NCI-H187 treated with DMSO at 0.1 percent for 48 hours (cell line): ENCODE measurements at places on chromosomes 1 and 21.

GRCh38 chr1:233022246-233022645, 71.8 kb downstream of the NTPCR start:
- DNase-seq: no peak

GRCh38 chr21:29053011-29053553, 20.4 kb downstream of the CCT8 start:
- peak; percentile 9 for DNase-seq

DNA sequence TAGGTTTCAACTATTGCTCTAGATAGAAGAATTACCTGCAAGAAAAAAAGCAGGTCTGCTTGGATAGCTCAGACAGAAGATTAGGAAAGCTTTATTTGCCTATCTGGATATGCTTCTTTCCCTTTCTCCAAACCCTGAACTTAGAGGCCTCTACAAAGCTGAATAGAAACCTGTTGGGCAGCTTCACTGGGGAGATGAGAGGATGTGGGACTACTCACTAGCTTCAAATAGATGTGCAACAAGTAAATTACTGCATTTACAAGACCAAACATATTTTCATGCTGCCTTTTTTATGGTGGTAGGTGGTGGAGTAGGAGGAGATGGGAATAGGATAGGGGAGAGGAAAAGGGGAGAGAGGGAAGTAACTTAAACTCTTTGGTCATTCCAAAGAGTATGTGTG, 6.4 kb downstream of the CLCA2 start:
- no peak for DNase-seq

GRCh38 chr1:227066999-227067398, 126.9 kb downstream of the COQ8A start:
- no peak for DNase-seq

GRCh38 chr21:17507591-17507990, 5.3 kb upstream of the CXADR start:
- DNase-seq: no peak

- DNase-seq: no peak
Measured at GRCh38 chr1:155079210-155079486, 511 bp downstream of the EFNA3 start.

DNA sequence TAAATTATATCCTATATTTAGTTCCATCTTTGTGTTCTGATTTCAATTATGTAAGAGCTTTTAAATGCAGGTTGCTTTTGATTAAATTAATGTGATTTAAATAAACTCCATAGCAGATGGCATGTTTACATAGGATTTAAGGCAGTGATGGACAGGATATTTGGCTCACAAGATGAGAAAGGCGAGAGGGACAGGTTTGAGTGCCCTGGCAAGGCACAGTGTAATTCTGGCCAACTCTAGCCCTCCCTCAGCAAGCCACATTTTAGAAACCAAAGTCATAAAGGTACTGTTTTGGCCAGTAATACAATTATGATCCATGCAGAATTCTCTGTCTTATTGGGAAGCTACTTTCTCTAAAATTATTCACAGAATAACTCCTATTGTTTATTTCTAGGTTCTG, 50.6 kb upstream of the C1orf146 start:
- no peak for DNase-seq

- no peak for DNase-seq
Measured at GRCh38 chr1:161207173-161207572, 5.0 kb downstream of the NDUFS2 start.

DNA sequence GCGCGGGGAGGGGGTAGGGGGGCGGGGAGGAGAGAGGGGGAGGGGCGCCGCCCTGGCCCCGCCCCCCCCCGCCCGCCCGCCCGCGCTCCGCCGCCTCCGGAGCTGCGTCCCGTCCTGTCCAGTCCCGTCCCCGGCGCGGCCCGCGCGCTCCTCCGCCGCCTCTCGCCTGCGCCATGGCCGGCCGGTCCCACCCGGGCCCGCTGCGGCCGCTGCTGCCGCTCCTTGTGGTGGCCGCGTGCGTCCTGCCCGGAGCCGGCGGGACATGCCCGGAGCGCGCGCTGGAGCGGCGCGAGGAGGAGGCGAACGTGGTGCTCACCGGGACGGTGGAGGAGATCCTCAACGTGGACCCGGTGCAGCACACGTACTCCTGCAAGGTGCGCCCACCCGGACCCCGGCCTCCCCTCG, at the start of gene AGRN:
Gene AGRN, plus strand, starts transcription at position 121 of the 405 bp plus-strand sequence. Its CDS starts 53 bp downstream, at position 174.
- DNase-seq: no peak

DNA sequence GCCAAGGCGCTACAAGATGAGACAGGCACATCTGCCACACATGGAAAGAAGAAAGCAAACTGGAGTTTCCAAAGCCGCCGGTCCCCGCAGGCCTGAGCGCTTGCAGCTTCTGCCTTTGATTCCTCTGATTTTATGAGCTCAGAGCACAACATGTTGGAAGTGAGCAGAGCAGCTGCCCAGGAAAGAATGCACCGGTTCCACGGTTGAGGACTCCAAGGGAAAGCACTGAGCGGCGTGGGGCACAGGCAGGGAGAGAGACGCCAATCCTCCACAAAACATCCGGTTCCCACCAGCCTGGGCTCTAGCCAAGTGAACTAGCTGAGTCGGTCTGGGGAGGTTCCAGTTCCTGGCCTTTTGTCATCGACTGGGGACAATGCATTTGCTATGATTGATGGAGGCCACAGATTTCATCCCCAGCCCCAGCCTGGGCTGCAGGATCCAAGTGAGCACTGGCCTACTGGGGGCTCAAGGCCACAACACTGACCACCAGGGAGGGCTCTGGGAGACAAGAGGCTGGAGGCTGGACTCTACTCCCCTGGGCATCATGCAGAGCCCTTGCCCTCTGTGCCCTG, 253.1 kb upstream of the IRF2BP2 start:
- DNase-seq: no peak

- no peak for DNase-seq
Measured at GRCh38 chr1:172663732-172664131, 4.8 kb downstream of the FASLG start.

DNA sequence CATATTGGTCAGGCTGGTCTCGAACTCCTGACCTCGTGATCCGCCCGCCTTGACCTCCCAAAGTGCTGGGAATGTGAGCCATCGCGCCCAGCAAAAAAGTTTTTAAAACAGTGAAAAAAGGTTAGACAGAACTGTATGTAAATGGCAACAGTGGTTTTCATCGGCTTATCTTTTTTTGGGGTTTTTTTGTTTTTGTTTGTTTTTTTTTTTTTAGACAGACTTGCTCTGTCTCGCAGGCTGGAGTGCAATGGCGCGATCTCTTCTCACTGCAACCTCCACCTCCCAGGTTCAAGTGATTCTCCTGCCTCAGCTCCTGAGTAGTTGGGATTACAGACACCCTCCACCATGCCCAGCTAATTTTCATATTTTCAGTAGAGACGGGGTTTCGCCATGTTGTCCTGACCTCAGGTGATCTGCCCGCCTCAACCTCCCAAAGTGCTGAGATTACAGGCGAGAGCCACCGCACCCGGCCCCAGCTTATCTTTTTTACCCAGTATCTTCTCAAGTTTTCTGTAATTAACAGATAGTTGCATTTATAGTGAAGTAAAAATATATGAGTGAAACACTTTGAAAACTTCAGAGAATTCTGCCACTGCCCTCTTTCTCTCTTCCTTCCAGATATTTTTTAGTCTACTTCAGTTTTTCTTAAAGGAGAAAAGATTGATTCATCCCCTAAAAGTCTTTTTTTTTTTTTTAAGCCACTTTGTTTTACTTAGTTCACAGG, 13.1 kb downstream of the TIMM17A start:
- no peak for DNase-seq

GRCh38 chr1:99650030-99650429, 4.1 kb downstream of the PALMD start:
- no peak for DNase-seq

DNA sequence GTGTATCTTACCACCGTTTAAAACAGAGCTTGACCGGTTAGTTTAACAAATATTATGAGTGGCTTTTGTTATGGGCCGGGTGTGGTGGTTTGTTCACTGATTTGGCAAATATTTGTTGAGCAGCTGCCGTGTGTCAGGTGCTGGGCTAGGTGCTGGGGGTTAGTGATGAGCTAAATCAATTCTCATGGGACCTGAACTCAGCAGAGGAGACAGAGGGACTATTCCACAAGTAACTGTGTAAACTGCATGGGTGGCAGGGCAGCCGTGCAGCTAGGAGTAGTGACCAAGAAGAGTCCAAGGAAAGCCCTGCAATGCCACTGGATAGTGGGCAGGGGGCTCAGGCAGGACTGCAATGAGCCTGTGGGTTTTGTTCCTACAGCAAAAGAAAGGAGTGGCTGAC, 11.2 kb upstream of the C2CD2 start:
- DNase-seq: no peak

DNA sequence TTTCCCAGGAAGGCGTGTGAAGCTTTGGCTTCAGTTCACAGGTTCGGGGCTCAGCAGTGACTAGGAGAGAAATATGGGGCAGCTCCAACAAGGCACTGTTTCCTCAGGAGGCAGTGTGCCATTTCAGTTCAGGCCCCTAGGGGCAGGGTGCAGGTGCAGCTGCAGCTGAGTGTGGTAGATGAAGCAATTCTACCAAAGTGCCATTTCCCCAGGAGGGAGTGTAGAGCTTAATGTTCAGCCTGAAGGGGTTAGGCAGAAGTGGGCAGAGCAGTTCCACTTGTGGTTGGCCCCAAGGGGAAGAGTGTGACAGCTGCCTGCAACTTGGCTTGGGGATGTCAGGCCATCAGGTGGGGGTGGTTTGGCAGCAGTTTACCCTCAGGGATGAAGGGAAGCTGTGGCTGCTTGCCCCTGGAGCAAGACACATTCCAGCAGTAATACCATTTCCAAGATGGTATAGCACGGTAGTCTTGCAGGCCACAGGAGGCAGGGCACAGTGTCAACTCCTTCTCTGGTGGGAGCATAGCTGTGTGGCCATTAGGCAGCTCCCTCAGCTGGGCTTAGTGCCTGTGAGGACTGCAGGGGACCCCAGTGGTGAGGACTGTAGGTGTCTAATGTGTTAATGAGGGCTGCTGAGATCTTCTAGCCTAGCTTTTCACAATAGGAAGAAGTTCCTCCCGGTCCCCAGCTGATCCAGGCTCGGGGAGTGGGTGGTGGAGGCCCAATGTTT, 34.7 kb downstream of the RGSL1 start:
- peak; percentile 70 for DNase-seq

- no peak for DNase-seq
Measured at GRCh38 chr1:184255560-184255959, 131.3 kb upstream of the C1orf21 start.

GRCh38 chr1:152479792-152480595, 30.6 kb upstream of the LCE5A start:
- no peak for DNase-seq

DNA sequence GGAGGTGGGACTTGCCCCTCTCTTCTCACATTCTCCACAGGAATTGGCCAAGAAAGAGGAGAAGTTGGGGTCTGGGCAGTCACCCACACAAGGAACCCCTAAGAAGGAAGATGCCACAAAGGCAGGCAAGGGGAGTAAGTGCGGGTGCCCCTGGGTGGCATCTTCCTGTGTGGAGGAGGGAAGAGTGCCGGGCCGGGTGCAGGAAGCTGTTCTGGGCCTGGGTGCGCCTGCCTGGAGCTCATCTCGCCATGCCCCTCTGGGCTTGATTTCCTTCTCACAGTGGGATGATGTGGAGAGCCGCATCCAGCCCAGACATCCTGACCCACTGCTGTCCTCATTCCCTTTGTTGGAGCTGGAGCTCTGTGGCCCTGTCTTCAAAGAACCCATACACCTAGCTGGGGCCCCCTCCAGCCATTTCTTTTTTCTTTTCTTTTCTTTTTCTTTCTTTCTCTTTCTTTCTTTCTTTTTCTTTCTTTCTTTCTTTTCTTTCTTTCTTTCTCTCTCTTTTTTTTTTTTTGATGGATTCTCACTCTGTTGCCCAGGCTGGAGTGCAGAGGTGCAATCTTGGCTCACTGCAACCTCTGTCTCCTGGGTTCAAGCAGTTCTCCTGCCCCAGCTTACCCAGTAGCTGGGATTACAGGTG, 9.3 kb downstream of the LRRC71 start:
- no peak for DNase-seq

DNA sequence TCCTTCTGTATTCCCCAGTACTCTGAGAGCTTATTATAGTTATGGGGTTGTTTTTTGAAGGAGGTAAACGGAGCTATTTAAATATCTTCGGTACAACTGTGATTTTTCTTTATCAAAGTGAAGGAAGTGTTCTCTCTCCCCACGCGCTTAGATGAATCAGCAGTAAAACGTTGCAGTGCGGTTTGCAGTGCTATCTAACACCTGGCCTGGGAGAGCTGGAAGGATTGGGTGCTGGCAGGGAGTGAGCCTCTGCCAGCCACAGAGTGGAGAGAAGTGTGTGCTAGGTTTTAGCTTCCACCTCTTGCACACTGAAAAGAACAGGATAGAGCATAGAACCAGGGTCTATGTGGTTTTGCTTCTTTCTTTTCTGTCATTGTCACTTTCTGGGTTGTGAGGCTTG, 165.9 kb downstream of the SDCCAG8 start:
- DNase-seq: peak; percentile 20

DNA sequence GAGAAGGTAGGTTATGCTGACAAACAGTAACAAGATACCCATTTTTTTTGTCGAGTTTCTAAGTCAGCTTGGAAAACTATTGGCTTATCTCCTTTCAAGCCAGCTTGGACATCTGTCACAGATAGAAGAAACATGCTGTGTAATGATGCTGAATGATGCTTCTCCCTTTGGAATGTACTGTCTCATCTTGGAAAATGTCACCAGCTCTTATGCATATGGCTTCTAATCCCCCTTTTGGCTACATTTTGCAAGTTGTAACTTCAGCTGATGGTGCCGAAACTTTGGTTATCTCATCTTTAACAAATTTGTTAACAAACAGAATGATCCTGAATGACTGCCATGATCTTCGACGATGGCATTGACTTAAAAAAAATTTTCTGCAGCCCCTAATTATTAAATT, 68.8 kb upstream of the ST6GALNAC3 start:
- DNase-seq: no peak

- DNase-seq: no peak
Measured at GRCh38 chr21:35530766-35531165, 481.7 kb upstream of the RUNX1 start.

DNA sequence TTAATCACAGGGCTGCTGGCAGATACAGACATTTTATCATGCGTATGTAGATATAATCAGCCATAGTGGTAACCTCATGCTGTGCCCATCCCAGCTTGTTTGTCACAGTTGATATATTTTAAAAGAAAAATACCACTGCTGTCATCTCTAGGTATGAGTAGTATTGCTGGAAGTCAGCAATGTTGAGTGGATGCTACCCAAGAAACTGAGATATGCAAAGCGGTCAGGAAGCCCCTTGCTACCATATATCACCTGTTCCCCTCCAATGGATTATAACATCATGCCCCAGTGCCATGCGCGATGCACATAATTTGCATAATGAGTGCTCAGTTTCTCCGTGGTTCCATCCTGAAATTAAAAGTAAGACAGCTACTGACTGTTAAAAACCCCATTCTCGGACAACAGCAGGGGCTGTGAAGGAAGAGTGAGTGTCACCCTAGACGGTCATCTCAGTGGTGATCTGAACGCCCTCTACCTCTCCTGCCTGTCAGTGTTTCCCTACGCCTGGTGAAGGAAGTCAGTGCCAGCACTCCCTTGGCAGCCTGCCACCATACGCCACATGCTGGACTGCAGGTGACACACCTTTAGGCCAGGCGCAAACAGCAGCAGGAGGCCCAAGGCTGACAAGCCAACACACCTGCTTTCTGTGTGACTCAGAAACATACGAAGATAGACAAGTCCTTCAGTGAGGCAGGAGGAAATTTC, 2.7 kb downstream of the IL10RB start:
- DNase-seq: no peak
